Epithelial cell of proximal tubule (primary cell): ENCODE measurements at places on chromosomes 3 and 15. TPM values are rescaled to one million over a fixed set of nuclear protein-coding genes. Genes with fewer than 3 reads are reported as not detected.

The FBXL2 gene
- total RNA-seq: 10.8 and 13.4 TPM in 2 replicates

The GABRA5 gene
- total RNA-seq: 0.29 and 0.43 TPM in 2 replicates

The CPLX3 gene
- not detected in 2 replicates for total RNA-seq

DNA sequence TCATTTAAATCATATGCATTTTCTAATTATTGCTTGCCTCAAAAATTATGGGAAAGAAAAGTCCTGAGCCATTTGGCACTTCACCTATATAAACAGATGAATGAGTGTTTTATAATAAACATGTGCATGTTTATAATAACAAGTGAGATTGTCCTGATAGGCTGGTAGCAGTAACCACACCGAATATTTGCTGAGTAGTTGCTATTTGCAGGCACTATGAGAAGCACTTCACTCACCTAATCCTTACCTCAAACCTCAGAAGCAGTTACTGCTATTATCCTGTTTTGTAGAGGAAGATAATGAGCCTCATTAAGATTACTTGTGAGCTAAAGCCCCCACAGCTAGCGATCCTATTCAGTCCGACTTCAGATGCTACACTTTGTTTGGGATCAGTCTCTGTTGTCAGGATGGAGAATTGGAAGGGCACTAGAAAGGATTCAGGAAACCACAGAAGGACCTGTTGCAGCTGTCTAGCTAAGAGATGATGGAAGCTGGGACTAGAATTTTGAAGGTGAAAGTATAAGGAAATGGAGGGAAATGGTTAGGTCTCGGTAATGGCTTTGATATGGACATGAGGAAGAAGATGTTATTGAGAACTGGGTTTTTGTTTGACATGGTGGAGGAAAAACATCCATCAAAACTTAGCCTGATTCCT, 28.4 kb upstream of the MAGI1 start:
- DNase-seq: no peak

The PAK6 gene
- 4.5 and 7.1 TPM in 2 replicates for total RNA-seq

The FYTTD1 gene
- 21.0 and 26.0 TPM in 2 replicates for total RNA-seq

- no peak for DNase-seq
Measured at GRCh38 chr15:94026458-94027304, 204.7 kb upstream of the MCTP2 start.

GRCh38 chr15:73391128-73391872, 22.5 kb upstream of the HCN4 start:
- no peak for DNase-seq

DNA sequence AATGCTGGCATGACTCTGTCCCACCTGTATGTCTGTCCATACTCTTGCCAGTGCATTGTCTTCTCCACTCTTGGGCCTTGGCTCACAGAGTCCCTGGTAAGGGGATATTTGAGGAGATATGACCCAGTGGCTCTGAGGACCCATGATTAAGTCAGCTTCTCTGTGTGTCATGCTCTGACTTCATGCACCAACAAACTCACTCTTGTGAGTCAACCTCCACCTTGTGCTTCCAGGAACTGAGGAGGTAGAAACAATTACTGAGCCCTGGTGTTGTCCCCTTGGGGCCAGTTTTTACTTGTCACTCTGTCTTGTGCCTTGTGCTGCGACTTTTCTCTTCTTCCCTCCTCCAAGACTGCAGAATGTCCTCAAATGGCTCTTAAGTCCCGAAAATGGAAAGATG, 127.1 kb downstream of the ABHD5 start:
- peak; percentile 76 for DNase-seq

GRCh38 chr15:41695750-41696436, 35.7 kb downstream of the MGA start:
- DNase-seq: no peak

GRCh38 chr3:87621667-87622066, 345.3 kb upstream of the POU1F1 start:
- no peak for DNase-seq

The SLTM gene
- total RNA-seq: 47.9 and 57.4 TPM in 2 replicates

The ALDH1A3 gene
- 79.9 and 141 TPM in 2 replicates for total RNA-seq

- no peak for DNase-seq
Measured at GRCh38 chr3:49519296-49519695, 35.0 kb upstream of the BSN start.

DNA sequence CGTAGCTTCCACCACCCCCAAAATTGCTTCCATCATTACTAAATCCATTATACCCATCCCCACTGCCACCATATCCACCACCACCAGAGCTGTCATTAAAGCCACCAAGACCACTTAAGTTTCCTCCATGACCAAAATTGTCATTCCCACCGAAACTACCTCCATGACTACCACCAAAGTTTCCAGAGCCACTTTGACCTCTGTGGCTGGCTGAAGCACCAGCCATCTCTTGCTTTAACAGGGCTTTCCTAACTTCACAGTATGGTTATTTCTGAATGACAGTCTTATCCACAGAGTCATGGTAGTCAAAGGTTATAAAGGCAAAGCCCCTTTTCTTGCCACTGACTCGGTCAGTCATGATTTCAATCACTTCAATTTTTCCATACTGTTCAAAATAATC, 24.3 kb upstream of the DENND4A start:
- no peak for DNase-seq

DNA sequence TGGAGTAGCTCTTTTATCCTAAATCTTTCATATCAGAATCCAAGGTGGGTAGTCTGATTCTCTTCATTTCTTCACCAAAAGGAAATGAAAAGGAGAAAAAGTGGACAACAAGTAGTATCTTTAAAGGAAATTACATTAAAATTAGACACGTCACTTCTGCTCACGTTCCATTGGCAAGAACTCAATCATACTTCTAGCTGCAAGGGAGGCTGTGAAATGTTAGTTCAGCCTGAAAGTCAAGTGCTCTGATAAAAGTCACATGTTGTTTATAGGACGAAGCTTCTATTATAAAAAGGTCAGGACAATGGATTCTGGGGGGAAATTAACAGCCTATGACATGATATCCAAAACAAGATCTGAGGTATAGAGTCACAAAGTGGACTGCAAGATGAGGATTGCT, 164.6 kb upstream of the MCTP2 start:
- DNase-seq: no peak

The ELL3 gene
- total RNA-seq: 5.1 and 7.6 TPM in 2 replicates

DNA sequence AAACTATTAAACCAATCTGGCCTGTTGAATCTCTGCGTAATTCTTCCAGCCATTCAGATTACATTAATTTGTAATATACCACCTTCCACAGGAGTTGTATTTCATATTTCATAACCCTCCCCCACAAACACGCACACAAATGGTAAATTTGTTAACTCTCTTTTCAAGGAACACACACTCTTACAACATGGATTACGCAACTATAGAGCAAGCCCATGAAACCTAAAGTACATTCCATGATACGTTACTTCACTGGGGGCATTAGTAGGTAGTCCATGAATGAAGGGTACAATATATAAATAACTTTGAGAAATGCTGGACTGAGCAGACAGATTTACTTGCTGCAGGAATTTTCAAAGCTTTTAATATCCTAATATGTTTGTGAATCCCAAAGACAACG, 65.0 kb downstream of the TRIM69 start:
- no peak for DNase-seq

GRCh38 chr3:100170486-100170885, 56.2 kb upstream of the FILIP1L start:
- no peak for DNase-seq

- no peak for DNase-seq
Measured at GRCh38 chr3:115655761-115656282, 32.5 kb downstream of the GAP43 start.

GRCh38 chr15:52796753-52797520, 6.8 kb upstream of the ONECUT1 start:
- DNase-seq: no peak

The SI gene
- not detected in 2 replicates for total RNA-seq

GRCh38 chr15:78103406-78104118, 11.2 kb downstream of the SH2D7 start:
- no peak for DNase-seq

- DNase-seq: no peak
Measured at GRCh38 chr15:99466701-99467337, 99.0 kb upstream of the MEF2A start.

- no peak for DNase-seq
Measured at GRCh38 chr3:134846084-134846483, 51.0 kb downstream of the EPHB1 start.

GRCh38 chr3:148006508-148006907, 597.3 kb downstream of the ZIC1 start:
- DNase-seq: peak; percentile 61

DNA sequence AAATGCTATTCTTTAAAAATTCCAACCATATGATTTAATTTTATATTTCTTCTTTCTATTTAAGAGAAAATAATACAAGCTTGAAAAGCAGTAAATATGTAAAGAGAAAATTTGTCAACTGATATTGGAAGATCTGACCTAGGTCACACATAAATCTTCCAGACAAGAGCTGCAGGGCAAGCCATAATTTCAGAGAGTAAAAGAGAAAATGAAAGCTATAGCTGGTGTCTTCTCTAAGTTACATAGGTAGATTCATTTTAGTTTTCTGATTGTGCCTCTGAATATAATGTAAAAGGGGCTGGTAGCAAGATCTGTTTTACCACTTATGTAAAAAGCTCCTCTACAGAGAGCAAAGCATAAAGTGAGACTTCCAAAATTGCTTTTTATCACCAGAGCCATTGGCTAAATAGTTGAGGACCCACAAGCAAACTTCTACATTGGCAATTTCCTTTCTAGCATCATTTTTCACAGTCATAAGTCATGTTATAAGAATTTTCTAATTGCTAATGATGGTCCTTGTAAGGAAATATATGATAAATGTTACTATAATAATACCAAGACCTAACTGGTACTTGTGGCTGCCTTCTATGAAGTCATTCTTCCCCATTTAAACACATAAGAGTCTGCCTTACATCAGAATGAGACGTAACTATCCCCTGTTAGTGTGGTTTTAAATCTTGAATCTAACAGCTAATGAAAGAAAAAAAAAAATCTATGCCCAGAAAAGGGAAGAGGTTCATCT, 80.8 kb upstream of the SKOR1 start:
- no peak for DNase-seq
